PC-3 (cell line): ENCODE measurements at places on chromosomes 11 and 22. TPM values are rescaled to one million over a fixed set of nuclear protein-coding genes. Genes with fewer than 3 reads are reported as not detected.
A peak's percentile ranks its signal among the peaks of the same experiment; 100 is the strongest.

DNA sequence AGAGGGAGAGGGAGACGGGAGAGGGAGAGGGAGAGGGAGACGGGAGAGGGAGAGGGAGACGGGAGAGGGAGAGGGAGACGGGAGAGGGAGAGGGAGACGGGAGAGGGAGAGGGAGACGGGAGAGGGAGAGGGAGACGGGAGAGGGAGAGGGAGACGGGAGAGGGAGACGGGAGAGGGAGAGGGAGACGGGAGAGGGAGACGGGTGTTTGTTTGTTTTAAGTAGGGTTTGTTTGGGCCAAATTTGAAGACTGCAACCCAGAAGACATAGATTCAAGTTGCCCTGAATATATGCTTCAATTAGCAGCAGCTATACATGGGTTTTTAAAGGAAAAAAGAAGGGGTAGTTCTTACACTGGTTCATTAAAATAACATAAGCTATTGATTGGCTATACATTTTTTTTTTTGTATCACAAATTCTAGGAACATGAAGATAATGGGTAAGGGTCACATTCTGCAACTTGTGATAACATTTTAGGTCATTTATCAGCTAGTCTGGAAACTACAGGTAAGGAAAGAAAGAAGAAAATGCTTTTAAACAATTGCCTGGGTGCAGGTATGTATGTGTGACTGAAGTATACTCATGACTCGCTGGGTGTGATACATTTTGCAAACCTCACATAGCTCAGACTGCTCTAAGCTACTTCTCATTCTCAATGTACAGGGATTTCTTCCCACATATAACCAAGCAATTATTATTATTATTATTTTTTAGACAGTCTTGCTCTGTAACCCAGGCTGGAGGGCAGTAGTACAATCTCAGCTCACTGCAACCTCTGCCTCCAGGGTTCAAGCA, 67.3 kb downstream of the MCHR1 start:
- no peak for DNase-seq

- no peak for DNase-seq
Observed at GRCh38 chr11:104843150-104843836, 55.0 kb downstream of the CASP12 start.

OR52E4 gene
- not detected in 2 replicates for total RNA-seq

- no peak for DNase-seq
Observed at GRCh38 chr11:110268441-110268840, 28.0 kb downstream of the RDX start.

- DNase-seq = no peak
Observed at GRCh38 chr11:73750228-73750627, 10.6 kb downstream of the RAB6A start.

GRCh38 chr22:48925450-48925849, 902.2 kb downstream of the BRD1 start:
- no peak for DNase-seq

GRCh38 chr11:116107229-116107628, 603.0 kb upstream of the CADM1 start:
- no peak for DNase-seq

DNA sequence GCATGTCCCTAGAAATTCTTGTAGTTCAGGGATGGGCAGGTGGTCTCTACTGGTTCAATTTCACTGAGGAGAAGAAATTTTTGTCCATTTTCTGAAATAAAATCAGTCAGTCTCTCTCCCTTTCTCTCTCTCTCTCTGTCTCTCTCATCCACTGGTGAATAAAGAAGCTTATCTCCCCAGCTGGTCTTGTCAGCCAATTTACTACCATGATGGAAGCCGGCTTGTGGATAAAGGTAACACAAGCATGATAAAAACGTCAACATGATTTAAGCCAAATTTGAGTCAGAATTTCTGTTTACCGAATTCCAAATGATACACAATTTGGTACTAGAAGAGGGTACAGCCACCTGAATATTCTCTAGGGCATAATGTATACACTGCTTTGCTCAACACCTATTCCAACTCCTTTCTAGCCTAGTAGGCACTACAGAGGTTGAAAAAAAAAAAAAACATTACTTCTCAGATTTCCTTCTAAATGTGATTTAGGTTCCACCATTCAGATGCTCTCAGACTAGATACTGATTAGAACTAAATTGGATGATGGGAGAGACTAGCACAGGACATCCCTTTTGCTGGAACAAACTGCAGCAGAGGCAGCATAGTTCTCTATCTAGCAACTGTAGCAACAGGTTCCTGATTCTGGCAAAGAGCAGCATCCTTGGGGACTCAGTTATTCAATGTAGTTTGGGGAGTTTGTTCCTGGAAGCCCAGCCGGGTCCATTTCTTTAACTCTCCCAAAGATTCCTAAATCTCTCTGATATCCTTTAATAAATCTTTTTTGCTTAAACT, 18.8 kb downstream of the PAK1 start:
- no peak for DNase-seq

DNA sequence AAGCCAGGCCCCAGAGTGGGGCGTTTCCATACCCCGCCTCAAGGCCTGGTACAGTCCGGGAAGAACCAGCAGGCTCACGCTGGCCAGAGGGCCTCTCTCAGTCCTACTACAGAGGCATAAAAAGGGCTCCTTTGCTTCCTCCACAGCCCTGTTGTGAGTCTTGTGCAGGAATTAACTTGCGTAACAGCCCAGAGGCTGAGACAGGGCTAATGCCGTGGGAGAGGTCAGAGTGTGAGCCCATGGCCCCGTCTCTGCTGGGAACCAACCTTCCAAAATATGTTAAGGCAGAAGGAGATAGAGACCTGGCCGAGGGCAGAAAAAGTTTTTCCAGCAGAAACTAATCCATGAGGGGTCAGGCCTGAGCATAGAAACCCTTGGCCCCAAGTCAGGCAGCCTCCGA, 19.9 kb upstream of the TMEM184B start:
- no peak for DNase-seq

DNA sequence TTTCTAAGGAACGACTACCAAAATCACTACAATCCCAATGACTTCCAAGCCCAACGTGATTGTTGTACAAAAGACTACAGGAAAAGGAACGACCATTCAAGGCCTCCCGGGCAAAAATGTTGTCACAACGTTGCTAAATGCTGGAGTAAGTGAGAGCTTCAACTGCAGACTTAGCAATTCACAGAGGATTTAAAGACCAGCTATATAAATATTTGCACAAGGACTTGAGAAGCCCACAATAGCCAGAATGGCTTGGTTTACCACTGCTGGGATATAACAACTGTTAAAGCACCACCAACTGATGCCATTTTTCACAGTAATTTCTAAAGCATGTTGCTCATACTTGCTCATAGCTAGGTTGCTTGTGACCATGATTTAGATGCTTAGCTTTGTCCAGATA, 78.3 kb downstream of the EMSY start:
- peak; percentile 43 for DNase-seq

PRG3 gene
- total RNA-seq = not detected in 2 replicates
